ENCODE measurements at places on chromosomes 4 and X.

- DNase-seq: no peak
Measured at GRCh38 chr4:118751629-118752323, 66.6 kb downstream of the METTL14 start.

DNA sequence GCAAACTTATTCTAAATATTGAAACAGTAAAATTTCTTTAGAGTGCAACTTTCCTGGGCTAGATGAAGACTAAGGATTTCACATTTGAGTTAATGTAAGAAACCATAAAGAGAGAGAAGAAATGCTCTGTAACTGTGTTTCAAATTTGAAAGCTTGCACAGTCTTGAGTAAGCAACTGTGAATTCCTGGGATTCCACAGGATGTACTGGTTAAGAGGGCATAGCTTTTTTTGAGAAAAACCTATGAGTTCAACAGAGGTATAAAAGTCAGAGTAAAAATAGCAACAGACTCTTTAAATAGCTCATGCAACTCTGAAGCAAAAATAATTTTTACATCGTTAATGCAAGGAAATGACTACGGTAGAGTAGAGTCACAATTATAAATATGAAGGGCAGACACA, 25.5 kb downstream of the ZNF330 start:
- DNase-seq: no peak

DNA sequence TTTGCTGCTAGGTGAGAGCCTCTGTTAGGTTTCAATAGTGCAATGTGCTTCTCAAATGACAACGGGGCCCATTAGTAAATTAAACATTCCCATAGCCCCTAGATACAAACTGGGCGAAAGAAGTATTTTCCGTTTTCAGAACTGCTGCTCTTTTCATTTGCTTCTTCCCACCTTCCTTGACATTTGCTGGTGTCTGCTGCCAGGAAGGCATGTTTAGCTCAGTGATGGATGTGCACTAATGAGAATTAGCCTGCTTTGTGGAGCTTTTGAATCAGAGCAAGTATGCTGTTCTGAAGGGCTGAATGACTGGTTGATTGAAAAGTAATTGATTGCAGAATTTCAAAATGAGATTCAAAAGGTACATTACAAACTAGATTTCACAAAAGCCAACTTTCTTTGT, 57.0 kb downstream of the SHROOM3 start:
- no peak for DNase-seq

DNA sequence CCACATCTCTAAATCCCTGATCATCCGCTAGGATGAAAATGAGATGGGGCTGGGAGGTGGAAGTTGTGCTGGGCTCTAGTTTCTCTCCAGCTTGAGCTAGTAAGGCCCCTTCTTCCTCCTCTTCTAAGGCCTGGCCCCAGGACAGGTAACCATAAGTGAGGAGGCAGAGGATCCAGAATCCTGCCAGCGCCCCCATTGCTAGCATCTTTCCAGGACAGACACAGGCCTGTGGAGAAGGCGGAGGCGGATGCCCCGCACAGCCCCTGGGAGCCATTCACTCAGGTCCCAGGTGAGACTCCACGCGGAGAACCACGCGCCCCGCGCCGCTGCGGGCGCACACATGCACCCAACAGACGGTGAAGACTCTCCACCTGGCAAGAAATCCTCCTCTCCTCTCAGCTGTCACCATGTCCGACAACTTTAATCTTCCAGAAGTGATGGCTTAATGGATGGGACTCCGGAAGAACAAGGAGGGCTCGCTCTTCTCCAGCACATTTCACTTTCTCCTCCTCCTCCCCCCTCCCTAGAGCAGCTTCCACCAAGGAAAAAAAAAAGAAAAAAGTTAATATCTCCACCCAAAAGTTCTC, 793 bp downstream of the ARSJ start:
- no peak for DNase-seq

GRCh38 chrX:153740631-153741222, 16.1 kb downstream of the ABCD1 start:
- no peak for DNase-seq

DNA sequence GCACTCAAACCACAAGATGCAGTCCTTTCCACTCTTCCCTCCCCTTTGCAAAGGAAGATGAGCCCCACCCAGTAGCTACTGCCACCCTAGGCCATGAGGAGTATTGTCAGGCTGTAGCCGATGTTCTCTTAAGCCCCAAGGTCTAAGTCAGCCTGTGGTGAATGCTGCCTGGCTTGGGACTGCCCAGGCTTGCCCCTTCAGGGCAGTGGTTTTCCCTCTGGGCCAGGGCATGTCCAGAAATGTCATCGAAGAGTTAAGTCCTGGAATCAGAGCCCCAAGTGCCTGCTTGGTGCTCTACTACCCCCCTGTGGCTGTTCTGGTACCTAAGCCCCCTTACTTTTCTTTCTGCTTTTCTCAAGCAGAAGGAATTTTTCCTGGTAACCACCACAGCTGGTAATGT, 11.8 kb upstream of the PGK1 start:
- no peak for DNase-seq

DNA sequence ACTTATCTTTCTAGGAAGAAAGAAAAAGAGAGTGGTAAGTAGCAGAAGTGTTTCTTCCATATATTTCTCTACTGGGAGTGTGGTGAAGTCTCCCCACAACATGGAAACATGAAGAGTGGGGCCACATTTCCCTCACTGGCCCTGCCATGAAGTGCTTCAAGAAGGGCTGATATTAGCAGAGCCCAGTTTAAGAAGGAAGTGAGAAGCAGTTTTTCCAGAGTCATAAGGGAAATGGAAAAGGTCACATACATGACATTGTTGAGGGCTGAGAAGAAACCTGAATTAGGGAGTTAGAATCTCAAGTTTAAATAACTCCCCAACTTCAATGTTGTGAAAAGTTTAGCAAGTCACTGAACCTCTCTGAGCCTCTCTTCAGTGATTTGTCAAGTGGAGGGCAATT, 171.9 kb upstream of the RBPJ start:
- no peak for DNase-seq

DNA sequence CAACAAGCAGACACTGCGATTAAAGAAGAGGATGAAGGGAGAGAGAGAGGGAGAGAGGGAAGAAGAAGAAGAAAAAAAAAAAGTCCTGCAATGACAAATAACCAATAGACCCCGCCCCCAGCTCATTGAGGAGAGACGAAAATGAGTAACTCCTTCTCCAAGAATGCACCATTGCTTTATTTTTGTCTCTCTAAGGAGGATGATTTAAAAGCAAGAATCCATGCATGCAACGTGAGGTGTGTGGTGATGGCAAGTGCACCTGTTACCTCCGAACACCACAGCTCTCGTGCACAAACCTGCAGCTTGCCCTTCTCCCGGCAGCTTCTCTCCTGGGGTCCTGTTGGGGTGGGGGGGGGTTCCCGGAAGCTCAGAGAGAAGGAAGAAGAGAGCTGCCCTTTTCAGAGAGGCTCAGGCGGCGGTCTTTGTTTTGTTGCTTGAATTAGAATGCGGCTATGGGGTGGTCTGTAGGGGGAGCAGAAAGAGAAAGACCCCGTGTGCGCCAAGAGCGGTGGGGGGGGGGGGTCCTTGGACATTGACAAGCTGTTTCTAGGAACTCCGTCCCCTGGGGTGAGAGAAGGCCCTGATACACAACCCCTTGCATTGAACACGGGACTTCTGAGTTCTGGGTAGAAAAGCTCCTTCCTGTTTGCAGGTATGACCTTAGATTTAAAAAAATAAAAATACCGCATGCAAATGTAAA, 100.7 kb downstream of the CRLF2 start:
- DNase-seq: no peak

Measured in stimulated activated CD8-positive, alpha-beta memory T cell treated with anti-CD3 and anti-CD28 coated beads, Interleukin-7, amount 100 ng/mL, for 4 hours (primary cell).